IgD-negative memory B cell (primary cell): ENCODE measurements at places on chromosomes 11 and 22. TPM values are rescaled to one million over a fixed set of nuclear protein-coding genes. Genes with fewer than 3 reads are reported as not detected.

MMP11 gene
- polyA plus RNA-seq: 6.6 TPM

SPON1 gene
- 0.19 TPM for polyA plus RNA-seq

SCN4B gene
- polyA plus RNA-seq: not detected

SLC37A4 gene
- 10.9 TPM for polyA plus RNA-seq

B3GAT3 gene
- 36.1 TPM for polyA plus RNA-seq

HBE1 gene
- polyA plus RNA-seq: not detected

VWCE gene
- polyA plus RNA-seq: 0.84 TPM

BACE1-AS gene
- 0.59 TPM for polyA plus RNA-seq

SAA1 gene
- not detected for polyA plus RNA-seq

HNRNPUL2 gene
- polyA plus RNA-seq: 2.8 TPM

DSCAML1 gene
- not detected for polyA plus RNA-seq

MYBPC3 gene
- polyA plus RNA-seq: not detected

GPR83 gene
- polyA plus RNA-seq: 0.20 TPM

C11orf21 gene
- polyA plus RNA-seq: 6.2 TPM

OR5AS1 gene
- not detected for polyA plus RNA-seq

ANO9 gene
- polyA plus RNA-seq: 4.9 TPM

ESAM gene
- polyA plus RNA-seq: 2.5 TPM

C11orf68 gene
- 61.6 TPM for polyA plus RNA-seq

GLYAT gene
- polyA plus RNA-seq: not detected

PHETA2 gene
- polyA plus RNA-seq: 1.6 TPM

OR10V1 gene
- not detected for polyA plus RNA-seq

PKP3 gene
- polyA plus RNA-seq: not detected

MIOX gene
- polyA plus RNA-seq: not detected

TRIM44 gene
- polyA plus RNA-seq: 42.0 TPM

C11orf16 gene
- not detected for polyA plus RNA-seq

TMA7B gene
- 0.78 TPM for polyA plus RNA-seq

LRP4 gene
- not detected for polyA plus RNA-seq

MB gene
- polyA plus RNA-seq: not detected

ZP1 gene
- polyA plus RNA-seq: not detected

CAPN5 gene
- polyA plus RNA-seq: 1.1 TPM

DAGLA gene
- not detected for polyA plus RNA-seq
